ENCODE measurements at places on chromosomes 12 and 14.

GRCh38 chr12:67807814-67808213 lies 159.3 kb downstream of the DYRK2 start:
- no peak for DNase-seq

- peak; percentile 60 for DNase-seq
Observed at GRCh38 chr14:34030864-34031263, 80.0 kb upstream of the EGLN3 start.

DNA sequence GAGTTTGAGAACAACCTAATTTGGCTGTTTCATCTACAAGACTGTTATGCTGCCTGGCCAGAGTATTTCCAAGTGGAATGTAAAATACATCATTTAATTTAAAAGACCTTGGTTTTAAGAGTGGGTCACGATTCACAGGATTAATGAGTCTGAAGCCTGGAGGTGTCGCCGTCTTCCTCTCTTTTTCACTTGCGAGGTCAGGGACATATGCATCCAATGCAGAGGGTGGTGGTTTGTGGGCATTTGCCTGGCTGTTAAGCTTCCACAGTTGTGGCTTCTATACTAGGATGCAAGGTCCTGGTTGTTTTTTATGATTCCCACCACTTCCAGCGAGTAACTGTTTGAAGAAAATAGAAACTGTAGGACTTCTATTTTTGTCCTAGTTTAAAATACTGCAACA lies 22.8 kb upstream of the RASSF3 start:
- DNase-seq = no peak

GRCh38 chr14:43031598-43031997 lies 1424.9 kb downstream of the LRFN5 start:
- peak; percentile 2 for DNase-seq

- no peak for DNase-seq
Observed at GRCh38 chr14:93676416-93676958, 111.8 kb downstream of the PRIMA1 start.

- DNase-seq = no peak
Observed at GRCh38 chr14:92153581-92153980, 31.8 kb downstream of the CPSF2 start.

DNA sequence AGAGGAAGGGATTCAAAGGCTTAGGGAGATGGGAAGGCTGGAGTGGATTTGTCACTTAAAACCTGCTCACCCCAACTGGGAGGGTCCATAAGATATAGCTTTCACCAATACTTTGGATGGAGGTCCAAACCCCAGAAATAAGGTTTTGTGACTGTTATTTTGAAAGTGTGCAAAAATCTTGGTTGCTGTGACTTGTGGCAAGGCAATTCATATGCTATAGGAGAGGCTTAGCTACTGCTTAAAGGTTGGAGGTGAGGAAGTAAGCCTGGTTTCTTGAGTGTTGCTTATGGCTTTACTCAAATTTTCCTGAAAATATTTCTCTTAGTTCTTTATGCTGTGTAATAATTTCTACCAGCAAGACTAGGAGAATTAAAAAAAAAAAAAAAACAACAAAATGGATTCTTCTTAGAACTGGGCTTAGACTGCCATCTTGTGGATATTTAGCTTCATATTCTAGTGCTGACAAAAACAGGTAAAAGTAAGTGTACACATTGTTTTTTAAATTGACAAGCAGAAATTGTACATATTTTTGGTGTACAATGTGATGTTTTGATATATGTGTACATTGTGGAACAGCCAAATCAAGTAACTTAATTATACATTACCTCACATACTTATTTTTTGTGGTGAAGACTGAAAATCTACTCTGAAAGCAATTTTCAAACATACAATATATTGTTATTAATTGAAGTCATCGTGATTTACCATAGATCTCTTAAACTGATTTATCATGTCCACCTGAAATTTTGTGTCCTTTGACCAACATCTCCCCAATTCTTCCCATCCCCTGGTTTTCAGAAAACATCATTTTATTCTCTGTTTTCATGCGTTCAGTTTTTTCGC lies 23.0 kb downstream of the PDE6H start:
- DNase-seq = peak; percentile 40

- no peak for DNase-seq
Observed at GRCh38 chr14:103472939-103473338, 49.7 kb downstream of the CKB start.

GRCh38 chr12:27012239-27012981 lies 1.8 kb downstream of the TM7SF3 start:
- peak; percentile 49 for DNase-seq

All from foreskin keratinocyte (primary cell).